ENCODE measurements at places on chromosomes 5 and 9.

- no peak for DNase-seq
Measured at GRCh38 chr5:36363101-36363500, 61.4 kb upstream of the RANBP3L start.

DNA sequence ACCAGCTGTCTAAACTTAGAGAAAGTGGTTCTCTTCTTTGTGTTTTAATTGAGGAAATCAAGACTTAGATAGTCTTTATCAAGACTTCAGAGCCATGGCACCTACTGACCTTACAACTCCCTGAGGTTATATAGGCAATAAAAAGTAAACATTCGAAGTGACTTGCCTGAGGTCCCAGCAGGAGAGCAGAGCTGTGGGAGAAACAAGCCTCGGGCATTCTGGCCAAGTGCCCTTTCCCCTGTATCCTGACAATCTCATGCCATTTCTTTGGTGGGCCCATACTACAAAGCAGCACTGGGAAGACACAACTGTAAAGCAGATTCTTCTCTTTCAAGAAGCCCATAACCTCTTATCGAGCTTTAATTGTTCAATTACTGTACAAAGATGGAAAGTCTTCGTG is 23.1 kb downstream of the FREM1 start:
- no peak for DNase-seq

GRCh38 chr9:77807281-77807683 is 159.2 kb upstream of the GNA14 start:
- no peak for DNase-seq

- DNase-seq = no peak
Measured at GRCh38 chr9:133099726-133100505, 21.1 kb downstream of the RALGDS start.

DNA sequence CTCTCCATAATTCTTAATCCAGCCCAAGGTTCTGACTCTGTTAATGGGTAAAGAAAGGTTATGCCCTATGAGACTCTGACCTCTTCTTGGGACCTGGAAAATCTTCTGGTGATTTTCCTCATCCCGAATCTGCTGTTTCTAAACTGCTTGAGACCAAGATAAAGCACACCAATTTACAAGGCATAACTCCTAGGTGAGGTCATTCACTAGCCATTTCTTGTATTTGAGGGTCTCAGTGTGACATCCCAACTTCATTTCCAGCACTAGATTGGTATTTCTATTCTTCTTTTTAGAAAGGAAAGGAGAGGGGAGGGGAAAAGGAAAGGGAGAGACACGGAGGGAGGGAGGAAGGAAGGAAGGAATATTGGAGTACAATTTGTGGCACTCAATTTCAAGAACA is 51.6 kb downstream of the SLC1A1 start:
- no peak for DNase-seq

- peak; percentile 59 for DNase-seq
Measured at GRCh38 chr5:180804129-180804618, 1.6 kb upstream of the MGAT1 start.

GRCh38 chr9:113876151-113876992 is at the start of gene ZNF618:
TSS of gene ZNF618 (plus strand) at chr9:113876309. CDS start at chr9:113876381, 72 bp downstream.
- peak; percentile 51 for DNase-seq

- DNase-seq = no peak
Measured at GRCh38 chr9:68595868-68596267, 55.2 kb upstream of the TMEM252 start.

- no peak for DNase-seq
Measured at GRCh38 chr5:124036786-124037185, 524.8 kb downstream of the CSNK1G3 start.

DNA sequence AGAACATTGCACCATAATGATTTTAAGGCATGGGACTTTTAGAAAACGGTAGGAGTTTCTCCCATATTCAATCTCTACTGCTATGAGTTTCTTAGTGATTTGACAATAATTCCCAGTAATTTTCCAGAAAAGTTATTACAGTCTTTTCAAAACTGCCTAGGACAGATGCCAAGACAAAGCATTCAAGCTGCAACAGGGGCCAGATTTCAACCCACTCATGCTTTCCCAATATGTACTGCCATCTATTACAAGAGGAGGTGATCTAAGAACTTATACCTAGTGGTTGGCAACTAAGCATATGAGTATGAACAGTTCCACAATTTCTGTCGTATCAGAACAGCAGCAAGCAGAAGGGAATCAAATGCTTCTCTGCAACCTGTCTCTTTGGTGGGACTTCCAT is 95.1 kb upstream of the TMED7 start:
- DNase-seq = no peak

- DNase-seq = no peak
Measured at GRCh38 chr5:76771705-76772405, 47.0 kb upstream of the F2RL1 start.

DNA sequence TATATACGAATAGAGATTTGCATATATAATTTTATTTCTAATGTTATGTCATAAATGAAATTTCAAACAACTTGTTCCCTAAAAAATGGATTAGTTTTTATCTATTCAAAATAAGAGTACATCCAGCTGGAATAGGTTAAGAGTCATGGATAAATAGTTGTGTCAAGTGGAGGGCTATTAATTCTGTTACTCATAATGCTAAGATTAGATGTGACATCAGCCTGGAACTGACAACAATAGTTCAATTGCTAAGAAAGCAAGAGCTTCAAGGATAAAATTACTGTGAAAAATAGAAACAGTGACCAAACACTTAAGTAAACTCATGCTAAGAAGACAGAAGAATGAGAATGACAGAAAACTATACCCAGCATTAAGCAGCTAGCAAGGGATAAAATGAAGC is 92.2 kb upstream of the CDH9 start:
- DNase-seq = no peak

DNA sequence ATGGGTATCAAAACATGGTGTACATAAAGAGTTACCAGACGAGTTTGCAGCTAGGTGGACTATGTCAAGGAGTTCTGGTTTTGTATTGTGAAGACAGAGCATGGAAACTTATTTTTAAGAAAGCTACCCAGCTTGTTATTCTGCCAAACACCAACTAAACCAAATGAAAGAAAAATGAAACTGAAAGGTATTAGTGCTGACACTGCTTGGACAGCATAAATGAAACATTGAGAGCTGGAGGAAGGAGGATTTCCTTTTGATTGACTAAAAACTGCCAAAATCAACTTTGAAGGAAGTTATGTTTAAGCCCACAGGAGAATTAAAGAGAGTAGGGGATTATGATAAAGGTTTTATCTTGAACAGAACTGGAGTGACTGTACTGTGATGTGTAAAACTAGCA is 766.2 kb downstream of the PTPRD start:
- DNase-seq = no peak

DNA sequence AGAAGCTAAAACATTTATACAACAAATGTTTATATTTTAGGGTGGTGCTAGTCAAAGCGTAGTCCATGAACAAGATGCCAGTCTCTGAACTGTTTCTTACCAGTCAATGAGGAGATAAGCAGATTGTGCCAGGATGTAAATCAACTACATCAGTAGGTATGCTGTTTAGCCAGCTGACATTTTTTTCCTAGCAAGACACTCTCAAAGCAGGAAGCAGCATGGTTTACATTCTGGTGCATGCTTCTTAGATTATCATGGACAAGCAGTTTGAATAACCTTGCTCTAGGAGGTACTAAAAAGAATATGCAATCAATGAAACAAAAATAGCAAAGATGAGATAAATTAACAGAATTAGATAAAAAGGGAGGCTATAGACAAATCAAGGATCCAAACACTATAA is 17.0 kb downstream of the TICAM2 start:
- DNase-seq = no peak

DNA sequence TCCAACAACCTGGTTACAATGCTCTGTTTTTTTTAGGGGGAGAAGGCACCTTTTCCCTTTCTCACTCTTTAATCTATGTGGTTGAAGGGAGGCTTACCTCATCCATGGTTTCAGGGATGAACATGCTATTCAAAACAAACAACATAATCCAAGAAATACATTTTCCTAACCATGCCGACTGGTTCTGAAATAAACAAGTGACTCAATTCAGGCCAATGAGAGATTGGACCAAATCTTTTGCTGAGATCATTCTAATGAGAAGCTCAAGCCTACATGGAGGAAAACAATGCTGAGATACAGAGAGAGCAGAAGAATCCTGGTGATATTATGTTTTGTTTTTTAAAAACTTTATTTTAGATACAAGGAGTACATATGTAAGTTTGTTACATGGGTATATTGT is 46.8 kb upstream of the ELL2 start:
- no peak for DNase-seq

DNA sequence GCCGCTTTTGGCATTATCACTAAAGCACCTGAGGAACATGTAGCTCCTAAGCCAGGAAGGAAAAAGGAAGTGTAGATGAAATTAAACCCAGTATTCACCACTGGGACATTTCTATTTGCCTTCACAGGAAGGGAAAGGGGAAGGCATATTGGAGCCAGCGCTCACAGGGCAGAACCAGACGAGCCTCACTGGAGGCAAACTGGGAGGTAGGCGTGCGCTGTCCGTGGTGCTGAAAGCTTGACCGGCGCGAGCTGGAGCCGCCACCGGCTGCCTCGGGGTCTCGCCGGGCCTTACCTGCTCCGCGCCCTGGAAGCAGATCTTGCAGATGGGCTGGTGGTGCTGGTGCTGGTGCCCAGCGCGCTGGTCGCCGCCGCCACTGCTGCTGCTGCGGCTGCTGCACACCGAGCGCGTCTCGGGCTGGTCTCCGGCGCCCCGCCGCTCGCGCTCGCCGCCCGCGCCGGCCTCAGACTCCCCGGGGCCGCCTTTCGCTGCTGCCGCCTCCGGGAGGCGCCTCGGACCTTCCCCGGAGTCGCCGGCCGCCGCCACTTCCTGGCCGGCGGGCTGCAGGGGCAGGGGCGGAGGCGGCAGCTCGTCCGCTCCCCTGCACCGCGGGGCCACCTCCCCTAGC is 732 bp downstream of the MARCHF11 start:
- DNase-seq = peak; percentile 38

- no peak for DNase-seq
Measured at GRCh38 chr9:112819635-112820496, 69.3 kb downstream of the SNX30 start.

- peak; percentile 30 for DNase-seq
Measured at GRCh38 chr5:177601577-177602457, 1.9 kb downstream of the B4GALT7 start.

- DNase-seq = no peak
Measured at GRCh38 chr9:93904649-93905472, 50.3 kb downstream of the BARX1 start.

DNA sequence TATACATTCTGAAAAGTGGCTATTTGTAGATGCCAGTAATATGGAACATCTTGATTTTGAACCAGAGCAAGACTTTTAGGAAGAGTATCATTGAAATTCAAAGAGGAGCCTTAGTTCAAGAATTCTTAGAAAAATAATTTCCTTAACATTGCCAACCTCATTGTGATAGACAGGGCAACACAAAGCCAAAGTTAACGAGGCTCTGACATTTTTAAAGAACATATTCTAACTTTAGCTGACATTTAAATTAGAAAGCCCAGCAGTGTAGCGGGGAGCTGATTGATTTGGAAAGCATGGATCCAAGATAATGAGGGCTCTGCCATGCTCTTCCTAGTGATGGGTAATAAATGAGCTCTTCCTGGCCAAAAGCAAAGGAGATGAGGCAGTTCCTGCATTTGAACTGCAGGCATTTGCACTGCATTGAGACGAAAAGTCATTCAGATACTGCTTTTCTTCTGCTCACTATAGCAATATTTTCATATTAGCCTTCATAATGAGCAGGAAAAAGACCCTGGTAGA is 325.0 kb downstream of the ARHGEF28 start:
- no peak for DNase-seq

DNA sequence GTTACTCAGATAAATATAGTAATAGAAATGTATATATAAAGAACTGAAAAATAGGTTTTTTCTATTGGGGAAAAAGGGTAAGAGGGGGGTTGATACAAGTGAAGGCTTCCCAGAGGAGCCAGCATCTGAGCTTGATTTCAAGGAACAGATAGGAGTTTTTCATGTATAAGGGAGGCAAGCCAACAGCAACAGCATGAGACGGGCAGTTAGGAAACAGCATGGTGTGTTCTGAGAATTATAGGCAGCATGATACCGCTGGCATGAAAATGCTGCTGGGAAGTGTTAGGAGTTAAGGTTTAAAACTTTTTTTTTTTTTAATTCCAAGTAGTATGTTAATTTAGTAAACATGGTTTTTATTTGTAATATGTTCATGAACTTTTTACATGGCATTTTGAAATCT is 9.7 kb downstream of the CDC37L1 start:
- DNase-seq = no peak

DNA sequence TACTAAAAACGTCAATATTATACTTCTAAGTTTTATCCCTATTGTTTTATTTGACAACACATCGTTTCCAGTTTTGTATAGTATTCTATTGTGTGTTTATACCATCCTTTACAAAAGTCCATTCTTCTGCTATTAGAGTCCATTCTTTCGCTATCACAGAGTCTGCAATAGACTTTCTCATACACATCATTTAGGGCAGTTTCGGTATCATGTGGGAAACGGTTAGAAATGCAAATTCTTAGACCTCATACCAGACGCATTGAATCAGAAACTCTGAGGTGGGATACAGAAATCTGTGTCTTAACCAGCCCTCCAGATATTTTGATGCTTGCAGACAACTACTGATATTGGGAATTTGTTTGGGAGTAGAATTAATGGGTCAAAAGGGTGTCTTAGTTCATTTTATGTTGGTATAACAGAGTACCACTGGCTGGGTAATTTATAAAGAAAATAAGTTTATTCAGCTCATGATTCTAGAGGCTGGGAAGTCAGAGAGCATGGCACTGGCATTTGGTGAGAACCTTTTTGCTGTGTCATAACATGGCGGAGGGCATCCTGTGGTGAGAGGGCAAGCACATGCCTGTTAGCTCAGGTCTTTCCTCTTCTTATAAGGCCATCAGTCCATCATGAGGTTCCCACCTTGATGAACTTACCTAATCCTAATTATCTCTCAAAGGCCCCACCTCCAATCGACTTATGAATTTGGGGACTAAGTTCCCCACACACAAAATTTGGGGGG is 21.1 kb downstream of the CARTPT start:
- no peak for DNase-seq

GRCh38 chr5:73908846-73909245 is 282.9 kb downstream of the ARHGEF28 start:
- no peak for DNase-seq

GRCh38 chr5:154481584-154482381 is 3.8 kb upstream of the HAND1 start:
- no peak for DNase-seq

- no peak for DNase-seq
Measured at GRCh38 chr9:75544815-75545214, 345.7 kb upstream of the PCSK5 start.

GRCh38 chr9:133775951-133776905 is 38.1 kb upstream of the SARDH start:
- DNase-seq = no peak

- DNase-seq = no peak
Measured at GRCh38 chr5:67063055-67063454, 133.5 kb downstream of the CD180 start.

GRCh38 chr9:98949565-98949964 is 5.9 kb downstream of the COL15A1 start:
- DNase-seq = no peak

- no peak for DNase-seq
Measured at GRCh38 chr5:35032356-35032755, 15.4 kb downstream of the AGXT2 start.

GRCh38 chr5:150065886-150066285 is 20.5 kb downstream of the CSF1R start:
- DNase-seq = no peak
